ENCODE measurements at places on chromosomes 3 and 15. TPM values are rescaled to one million over a fixed set of nuclear protein-coding genes. Genes with fewer than 3 reads are reported as not detected.

SYNPR gene
- total RNA-seq, result not detected

CLDN16 gene
- total RNA-seq, result not detected

CFAP100 gene
- not detected for total RNA-seq

SCAMP5 gene
- total RNA-seq, result 1.9 TPM

DNA sequence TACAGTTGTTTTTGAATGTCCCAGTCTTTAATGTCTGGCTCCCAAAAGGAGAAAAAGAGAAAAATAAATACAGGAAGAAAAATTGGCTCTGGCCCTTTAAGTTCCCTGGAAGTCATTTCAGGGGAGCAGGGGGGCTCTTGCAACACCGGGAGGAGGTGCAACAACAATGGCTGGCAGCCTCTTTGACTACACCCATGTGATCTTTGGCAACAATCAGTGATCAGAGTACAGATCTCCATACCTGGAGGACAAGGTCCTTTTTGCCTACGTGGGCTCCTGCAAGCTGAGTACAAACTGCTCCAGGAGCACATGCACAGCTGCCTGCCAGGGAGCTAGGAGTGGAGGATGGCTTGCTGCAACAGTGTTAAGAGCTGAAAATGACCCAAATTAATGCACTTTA is 63.9 kb downstream of the GLCE start:
- DNase-seq, result no peak

- no peak for DNase-seq
These were observed 141.7 kb downstream of the NR1D2 start for GRCh38 chr3:24086617-24087404.

DNA sequence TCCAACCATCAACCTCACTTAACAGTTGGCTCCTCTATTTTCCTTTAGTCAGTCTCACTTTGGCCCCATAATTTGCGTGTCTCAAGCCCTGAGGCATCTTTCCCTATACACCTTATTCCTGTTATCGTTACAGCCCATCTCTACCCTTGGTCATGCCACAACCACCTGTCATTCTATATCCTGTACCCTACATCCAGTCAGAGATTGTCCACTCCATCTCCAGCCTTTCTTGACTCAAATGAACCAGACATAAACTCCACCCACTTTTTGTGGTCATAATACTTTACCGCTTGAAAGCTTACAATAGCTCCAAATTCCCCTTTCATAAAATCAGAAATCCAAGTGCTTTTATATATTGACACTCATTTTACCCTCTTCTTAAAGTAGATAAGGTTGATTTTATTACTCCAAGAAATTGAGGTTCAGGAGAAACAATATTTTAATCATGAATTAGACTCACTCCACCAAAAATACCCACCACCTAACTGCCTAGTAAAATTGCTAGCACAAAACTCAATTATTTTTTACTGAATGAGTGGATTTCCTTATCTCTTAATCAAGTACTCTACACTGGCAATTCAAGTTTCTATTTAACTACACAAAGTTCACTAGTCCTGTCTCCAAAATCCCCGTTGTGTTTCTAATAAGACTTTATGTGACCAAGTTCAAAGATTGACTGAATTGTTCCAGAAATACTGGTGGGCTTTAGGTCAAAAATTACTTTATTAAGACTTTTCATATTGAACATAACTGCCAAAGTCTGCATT is 9.1 kb downstream of the CCR4 start:
- no peak for DNase-seq

Data from Right ventricle myocardium inferior (tissue), 1 donor.